ENCODE measurements at places on chromosomes 16 and 17.

DNA sequence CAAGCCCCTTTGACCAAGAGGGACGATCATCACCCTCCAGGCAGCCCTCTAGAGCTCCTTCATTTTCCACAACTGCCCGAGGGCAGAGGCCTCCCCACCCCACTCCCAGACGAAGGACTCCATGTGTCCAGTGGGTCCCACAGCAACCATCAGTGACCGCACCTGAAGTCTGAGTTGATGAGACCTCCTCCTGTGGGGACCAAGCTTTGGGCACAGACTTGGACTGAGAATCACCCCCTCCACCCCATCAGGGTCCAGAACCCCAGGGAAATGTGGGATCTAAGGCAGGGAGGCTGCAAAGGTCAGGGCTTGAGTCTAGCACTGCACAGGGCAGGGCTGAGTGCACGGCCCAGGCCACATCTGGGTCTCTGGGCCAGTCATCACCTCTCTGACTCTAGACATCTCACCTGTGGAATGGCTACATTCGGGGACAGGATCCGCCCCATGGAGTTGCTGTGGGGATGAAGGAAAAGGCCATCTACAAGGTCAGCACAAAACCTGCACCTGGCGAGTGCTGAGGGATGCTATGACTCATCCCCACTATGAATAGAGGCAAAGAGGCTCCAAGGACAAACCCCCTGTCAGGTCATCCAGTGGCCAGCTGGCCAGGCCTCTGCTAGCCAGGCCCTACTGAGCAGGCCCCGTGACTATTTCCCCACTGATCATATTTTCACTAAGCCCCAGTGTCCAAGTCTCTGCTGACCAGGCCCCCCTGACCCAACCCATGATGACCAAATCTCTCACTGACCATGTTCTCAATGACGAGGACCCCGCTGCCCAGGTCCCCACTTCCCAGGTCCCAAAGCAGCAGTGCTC is 38.4 kb downstream of the TNFRSF13B start:
- no peak for DNase-seq

DNA sequence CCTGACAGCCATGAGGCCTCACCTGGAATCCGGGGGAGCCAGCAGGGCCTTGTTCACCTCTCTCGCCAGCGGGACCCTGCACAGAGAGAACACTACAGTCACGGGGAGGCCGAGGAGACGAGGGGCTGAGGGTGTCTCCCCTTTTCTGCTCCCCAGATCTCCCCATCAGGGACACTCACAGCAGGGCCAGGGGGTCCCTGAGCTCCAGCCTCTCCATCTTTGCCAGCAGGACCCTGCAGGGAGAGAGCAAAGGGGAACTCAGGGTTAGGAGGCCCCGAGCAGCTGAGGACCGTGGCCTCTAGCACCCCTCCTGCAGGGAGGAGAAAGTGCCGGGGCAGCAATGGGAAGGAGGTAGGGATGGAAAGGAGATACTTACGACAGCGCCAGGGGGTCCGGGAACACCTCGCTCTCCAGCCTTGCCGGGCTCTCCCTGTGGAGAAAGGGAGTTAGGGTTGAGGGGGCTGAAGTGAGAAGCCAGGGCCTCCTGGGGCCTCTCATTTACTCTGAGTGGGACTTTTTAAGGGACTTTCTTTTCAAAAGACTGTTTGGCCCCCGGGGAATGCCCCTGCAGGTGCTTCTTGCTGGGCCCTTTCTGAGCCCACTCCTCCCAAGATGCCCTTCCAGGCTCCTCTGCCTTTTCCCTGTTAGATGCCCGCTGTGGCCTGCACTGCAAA is 8.7 kb downstream of the COL1A1 start:
- no peak for DNase-seq

DNA sequence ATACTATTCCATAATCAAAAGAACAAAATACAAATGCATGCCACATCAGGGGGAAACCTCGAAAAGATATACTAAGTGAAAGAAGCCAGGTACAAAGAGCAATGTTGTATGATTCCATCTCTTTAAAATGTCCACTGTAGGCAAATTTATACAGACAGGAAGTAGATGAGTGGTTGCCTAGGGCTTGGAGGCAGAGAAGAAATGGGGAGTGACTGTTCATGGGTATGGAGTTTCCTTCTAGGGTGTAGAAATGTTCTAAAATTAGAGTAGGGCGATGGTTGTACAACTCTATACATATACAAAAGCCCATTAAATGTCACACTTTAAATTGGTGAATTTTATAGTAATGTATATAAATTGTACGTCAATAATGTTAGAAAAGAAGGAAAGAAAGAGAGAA is 128.1 kb downstream of the MAF start:
- no peak for DNase-seq

GRCh38 chr17:28216052-28216451 is 102.9 kb upstream of the TMEM97 start:
- no peak for DNase-seq

GRCh38 chr17:82338858-82339633 is 5.5 kb upstream of the SECTM1 start:
- DNase-seq: no peak

- DNase-seq: no peak
These were observed 4.6 kb downstream of the CARMIL2 start for GRCh38 chr16:67649494-67649931.

DNA sequence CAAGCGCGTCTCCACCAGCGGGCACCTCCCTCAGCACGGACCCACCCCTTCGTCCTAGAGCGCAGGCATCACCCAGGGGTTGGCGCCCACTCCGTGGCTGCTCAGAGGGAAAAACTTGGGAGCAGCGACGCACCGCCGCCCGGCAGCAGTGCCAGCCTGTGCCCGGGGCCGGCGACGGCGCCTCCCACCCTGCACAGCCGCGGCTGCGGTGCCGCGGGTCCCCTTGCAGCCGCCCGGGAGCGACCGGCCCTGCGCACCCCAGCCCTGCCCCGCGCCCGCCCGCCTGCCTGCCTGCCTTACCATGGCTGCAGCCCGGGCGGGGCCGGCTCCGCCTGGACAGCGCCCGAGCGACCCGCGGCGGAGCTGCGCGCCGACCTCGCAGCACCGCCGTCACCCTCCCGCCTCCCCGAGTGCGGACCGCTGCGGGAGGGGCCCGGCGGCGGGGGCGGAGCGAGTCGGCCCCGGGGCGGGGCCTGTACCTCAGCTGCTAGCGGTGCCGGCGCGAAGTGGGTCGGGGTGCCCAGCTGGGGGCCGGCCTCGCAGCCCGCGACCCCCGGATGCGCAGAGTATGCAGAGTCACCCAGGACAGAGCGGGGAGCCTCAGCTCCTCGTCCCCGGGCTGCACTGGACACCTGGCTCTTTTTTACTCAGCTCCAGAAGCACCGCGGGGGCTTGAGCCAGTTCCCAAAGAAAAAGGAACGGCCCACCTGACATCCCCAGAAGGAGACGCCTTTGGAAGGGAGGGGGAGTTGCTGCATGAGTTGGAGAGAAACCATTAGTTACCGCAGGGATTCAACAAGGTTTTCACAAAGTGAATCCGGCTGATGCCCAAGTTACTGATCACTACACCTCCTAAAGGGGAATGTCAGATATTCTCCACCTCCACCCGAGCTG is 17.5 kb upstream of the MTMR4 start:
- DNase-seq: peak; percentile 80

DNA sequence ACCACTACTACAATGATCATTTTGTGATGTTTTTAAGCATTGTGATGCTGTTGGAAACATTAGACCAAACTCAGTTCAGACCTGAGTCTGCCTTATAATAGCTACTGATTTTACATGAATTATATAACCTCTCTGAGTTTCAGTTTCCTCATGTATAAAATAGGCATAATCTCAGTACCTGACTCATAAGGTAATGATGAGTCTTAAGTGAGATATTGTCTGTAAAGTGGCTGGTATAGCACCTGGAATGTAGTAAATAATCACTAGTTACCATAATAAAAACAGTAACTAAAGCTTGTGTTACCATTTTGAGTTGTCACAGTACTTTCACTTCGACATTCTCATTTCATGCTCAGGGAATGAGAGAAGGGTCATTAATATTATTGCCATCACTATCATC is 381.5 kb upstream of the SALL1 start:
- DNase-seq: no peak

DNA sequence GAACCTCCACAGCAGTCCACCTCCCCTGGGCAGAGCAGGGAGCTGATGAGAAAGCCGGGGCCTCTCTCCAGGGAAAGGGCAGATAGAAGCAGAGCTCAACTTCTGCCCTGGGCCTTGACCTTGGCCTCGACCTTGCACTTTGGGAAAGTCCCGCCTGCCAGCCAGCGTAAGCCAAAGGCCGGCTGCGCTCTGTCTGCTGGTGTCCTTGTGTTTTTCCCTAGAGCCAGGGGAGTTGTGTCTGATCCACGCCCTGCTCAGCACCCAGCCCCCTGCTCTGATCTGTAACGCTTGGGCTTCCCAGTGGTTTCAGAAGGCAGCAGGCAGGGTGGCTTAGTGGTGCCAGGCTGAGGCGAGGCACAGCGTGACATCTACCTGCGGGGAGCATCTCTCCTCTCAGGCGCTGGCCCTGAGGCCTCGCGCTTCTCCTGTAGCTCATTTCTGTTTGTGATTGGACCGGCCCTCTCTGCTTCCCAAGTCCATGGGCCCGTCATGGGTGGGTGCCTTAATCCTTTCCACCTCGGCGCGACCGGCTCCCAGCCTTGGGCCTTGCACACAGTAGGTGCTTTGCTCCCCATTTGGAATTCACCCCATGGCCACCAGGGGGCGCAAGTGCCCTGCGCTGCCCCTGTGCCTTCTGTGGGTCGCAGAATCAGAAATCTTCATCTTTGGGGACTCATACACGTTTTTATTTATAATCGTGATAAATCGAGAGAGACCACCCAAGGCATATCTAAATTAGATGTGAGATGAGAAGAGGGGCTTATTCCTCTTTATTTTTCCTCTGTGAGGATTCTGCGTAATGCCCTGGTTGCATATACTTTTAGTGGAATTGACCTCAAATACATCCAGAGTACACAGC is 24.2 kb downstream of the SGSH start:
- peak; percentile 71 for DNase-seq

DNA sequence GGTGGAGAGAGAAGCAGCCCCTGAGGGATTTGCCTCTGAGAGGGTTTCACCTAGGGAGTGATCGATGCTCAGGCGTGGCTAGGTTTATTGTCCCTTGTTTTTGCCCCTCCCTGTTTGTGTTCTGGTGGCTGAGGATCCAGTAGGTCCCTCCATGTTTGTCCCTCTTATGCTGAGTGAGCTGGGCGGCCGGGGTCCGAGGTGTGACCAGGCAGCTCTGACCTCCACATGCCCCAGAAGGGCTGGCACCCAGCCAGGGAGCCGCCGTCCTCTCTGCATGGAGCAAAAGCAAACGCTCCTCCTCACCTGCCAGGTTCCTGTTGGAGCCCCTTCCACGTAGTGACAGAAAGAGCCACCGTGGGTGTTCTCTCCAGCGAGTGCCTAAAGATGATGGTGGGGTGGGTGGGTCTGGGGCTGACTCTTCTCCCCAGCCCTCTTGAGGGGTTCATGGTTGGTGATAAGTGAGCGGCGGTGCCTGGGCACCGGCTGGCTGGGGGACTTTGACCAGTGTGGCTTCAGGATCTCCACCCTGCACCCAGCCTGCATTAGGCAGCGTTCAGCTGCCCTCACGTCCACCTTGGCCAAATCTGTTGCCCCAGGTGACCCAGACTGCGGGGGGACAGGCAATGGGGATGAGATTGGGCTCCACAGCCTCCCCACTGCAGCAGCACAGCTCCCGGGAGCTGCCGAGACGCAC is 14.1 kb upstream of the NUDT16L1 start:
- no peak for DNase-seq

DNA sequence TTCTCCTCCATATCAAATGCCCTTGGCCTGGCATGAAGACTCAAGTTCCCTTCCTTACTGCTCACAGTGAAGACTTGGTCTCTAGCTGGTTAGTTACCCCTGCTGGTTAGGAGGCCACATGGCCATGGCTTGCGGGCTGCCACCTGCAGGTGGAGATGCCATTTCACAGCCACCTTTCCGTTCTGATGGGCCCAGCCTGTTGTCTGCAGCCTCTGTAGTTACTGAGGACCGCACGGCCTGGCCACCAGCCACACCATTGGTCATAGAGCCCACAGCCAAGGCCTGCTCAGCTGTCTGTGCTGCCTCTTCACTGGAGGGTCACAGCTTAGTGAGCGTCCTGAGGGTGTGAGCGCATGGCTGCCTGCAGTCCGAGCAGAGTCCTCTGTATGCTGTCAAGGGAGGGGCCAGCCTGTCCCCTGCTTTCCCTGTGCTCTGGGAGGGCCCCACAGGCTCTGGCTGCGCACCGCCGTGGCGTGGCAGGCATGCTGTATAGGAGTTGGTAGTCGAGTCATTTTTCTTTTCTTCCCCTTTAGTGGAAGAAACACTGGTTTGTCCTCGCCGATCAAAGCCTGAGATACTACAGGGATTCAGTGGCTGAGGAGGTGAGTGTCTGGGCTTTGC is 59.2 kb downstream of the PLD6 start:
- DNase-seq: peak; percentile 42

- no peak for DNase-seq
These were observed 162.8 kb downstream of the IRF8 start for GRCh38 chr16:86061721-86062120.

GRCh38 chr16:55443434-55444346 is 35.3 kb upstream of the MMP2 start:
- DNase-seq: no peak

- no peak for DNase-seq
These were observed 42.9 kb downstream of the LITAF start for GRCh38 chr16:11543661-11544393.

DNA sequence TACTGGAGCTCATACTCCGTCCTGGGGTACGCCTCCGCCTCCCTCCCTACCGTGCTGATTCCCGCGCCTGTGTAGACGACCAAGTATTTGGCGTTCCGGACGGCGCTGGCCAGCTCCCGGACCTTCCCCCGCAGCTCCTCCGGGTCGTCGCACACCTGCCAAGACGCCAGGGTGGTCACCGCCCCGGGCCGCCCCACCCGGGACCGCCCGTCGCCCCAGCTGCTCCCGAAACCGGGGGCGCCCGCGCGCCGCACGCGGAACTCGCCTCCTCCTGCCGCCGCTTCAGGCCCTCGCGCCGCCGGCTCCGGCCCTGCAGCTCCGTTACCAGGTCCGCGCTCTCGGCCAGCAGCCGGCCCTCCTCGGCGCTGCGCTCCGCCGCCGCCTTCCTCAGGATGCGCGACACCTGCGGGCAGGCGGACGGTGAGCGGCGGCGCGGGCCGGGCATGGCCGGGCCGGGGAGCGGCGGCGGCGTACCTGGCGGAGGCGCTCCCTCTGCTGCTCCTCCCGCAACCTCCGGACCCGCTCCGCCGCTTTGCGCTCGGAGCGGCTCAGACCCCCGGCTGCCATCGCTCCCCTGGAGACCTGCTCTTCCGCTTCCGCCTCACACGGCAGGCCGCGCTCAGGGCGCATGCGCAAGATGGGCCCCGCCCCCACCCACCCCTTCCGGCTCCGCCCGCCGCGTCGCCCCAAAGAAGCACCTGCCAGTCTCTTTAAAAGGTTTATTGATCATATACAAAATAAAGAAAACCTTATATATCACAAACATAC is at the start of gene SIRT7:
Gene SIRT7 (minus strand): TSS at position 612 of the 768 bp plus-strand sequence. CDS start 45 bp downstream, at position 567.
- DNase-seq: peak; percentile 95

GRCh38 chr17:60102632-60103096 is 23.9 kb upstream of the HEATR6 start:
- peak; percentile 19 for DNase-seq

- no peak for DNase-seq
These were observed 94.2 kb downstream of the ANKRD11 start for GRCh38 chr16:89396156-89396555.

GRCh38 chr17:41492351-41492750 is 2.6 kb upstream of the KRT36 start:
- no peak for DNase-seq
